ENCODE measurements at places on chromosomes 4 and X.

GRCh38 chr4:184317234-184317918, 99.7 kb upstream of the ENPP6 start:
- no peak for DNase-seq

DNA sequence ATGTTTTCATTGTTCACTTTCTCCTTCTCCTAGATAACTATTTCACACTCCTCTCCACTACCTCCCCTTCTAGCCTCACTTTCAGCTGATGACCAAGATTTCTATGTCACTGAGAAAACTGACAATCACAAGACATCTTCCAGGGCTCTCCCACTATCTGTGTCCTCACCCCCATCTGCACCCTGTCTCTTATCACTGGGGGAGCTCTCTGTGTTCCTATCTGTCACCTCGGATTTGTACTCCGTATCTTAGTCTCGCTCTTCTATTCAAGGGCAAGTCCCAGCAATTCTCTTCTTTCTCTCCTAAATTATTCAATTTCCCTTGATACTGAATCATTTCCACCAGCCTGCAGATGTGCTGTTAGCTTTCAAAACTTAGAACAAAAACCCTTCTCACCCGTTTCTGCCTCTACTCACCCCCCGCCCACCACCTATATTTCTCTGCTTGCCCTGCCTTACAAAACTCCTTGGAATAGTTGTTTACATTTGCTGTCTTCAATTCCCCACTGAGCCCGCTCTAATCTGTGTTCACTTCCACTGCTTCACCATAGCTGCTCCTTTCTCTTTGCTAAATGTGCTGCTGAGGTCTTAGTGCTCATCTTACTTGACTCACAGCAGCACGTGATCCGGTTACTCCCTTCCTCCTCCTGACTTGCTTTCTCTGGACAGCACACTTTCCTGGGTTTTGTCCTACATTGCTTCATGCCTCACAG, 293.2 kb downstream of the UNC5C start:
- peak; percentile 37 for DNase-seq

- DNase-seq: no peak
Measured at GRCh38 chr4:1749370-1749769, 28.0 kb downstream of the TACC3 start.

GRCh38 chrX:78513971-78514738, 145.0 kb downstream of the RTL3 start:
- DNase-seq: peak; percentile 1

GRCh38 chr4:148332486-148332885, 109.7 kb downstream of the NR3C2 start:
- DNase-seq: no peak

- no peak for DNase-seq
Measured at GRCh38 chr4:124904723-124905388, 192.3 kb upstream of the ANKRD50 start.

DNA sequence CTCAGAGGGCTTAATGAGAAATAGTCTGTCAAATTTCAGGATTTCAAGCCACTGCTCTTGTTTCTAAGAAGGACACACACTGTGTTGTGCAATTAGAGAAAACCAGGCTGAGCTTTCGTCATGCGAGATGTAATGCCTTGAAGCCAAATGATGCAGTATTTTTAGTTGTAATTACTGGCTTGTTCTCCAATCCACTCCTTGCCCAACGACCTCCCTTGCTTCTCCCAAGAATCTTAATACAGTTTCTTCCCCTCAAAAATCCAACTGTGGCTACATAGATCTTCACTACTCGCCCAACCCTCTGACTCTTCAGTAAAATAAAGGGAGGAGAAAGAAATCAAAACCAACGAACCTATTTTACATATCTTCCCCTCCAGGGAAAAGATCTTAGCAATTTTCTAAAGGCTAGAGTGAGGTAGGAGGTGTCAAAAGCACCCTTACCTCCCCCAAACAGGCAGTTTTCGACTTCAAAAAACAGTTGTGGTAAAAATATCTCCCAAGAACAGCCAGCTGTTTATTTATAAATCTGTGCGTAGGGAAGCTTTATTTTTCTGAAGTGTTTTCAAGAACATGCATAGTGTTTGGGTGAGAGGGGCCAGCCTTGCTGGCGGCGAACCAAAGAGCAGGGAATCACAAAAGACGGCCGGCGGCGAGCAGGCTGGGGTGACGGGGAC, 68.7 kb downstream of the MGST2 start:
- peak; percentile 77 for DNase-seq

DNA sequence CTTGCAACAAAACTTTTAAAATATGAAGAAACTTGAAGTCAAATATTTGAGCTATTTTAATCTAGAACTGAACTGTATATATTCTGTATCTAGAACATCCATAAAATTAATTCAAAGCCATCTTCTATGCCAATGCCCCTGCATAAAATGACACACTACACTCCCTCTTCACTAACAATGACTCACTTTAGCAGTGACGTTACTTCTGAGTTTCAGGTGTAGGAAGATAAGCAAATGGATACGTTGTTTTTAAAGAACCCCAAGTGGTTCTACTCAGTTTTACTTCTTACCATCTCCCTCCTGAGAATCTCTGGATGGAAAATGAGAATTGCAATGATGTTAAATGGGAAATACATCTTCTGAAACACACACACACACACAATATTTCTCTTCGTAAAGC, 45.2 kb downstream of the CXXC4 start:
- no peak for DNase-seq

DNA sequence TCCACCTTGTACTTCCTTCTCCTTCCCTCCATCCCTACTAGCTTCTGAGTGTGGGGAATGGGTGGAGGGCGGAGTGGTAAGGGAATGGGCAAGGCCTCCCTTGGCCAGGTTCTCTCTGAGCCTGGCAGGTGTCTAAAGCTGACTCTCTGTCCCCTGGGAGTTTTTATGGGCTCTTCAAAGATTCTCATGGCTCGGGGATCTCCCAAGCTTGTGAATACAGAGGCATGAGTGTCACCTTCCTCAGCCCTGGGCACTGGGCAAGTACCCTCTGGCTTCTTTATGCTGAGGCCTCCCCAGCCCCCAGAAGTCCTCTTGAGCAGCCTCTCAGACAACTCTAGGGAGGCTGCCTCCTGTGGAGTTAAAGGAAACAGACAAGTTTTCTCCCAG, 32.5 kb upstream of the DDX3X start:
- no peak for DNase-seq

DNA sequence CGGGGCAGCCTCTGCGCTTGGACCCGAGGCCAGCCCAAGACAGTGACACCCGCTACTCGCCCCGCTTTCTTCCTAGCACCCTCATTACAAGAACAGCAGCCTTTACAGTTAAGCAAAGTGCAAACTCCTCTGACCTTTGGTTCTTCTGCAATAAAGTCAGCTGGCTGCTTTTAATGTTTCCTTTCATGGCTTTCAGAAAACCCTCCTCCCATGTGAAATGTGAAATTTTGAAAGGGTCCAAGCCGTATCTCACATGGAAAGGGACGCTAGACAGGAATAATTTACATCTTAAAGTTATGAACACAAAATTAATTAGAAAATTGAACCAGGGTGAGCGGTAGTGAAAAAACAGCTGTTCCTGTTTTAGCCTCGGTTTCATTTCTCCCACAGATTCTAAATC, 520.1 kb upstream of the FRG1 start:
- no peak for DNase-seq

DNA sequence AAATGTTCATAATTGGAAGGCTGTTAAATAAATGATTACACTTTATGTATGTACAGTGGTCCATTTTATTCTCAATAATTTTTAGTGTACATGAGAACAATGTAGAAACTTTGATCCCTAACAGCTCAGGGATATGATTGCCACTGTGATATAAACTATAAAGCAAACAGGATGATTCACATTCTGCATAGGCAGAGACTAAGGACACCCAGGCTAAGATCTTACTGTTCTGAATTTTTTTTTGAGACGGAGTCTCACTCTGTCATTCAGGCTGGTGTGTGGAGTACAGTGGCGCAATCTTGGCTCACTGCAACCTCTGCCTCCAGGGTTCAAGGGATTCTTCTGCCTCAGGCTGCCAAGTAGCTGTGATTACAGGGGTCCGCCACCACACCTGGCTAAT, 186.6 kb downstream of the PDGFC start:
- DNase-seq: no peak

- no peak for DNase-seq
Measured at GRCh38 chr4:184014301-184014700, 109.2 kb downstream of the STOX2 start.

DNA sequence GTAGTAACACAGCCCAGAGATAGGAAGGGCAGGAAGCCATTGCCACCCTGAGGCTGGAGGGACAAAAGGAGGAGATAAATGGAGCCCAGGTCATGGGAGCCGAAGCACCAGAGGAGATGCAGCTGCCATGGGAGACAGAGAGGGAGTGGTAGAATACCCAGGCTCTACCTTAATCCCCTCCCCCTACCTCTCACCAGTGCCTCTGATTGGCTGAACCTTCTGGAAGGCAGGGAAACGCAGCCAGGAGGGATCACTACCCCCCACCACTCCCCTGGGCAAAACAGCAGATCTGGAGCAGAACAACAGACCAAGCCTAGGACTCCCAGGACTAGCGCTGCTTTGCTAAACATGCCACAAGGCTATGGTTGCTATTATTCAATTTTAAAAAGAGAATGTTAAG, 114.2 kb downstream of the ZNF827 start:
- peak; percentile 37 for DNase-seq

- peak; percentile 52 for DNase-seq
Measured at GRCh38 chrX:10206317-10206716, 49.5 kb downstream of the CLCN4 start.

DNA sequence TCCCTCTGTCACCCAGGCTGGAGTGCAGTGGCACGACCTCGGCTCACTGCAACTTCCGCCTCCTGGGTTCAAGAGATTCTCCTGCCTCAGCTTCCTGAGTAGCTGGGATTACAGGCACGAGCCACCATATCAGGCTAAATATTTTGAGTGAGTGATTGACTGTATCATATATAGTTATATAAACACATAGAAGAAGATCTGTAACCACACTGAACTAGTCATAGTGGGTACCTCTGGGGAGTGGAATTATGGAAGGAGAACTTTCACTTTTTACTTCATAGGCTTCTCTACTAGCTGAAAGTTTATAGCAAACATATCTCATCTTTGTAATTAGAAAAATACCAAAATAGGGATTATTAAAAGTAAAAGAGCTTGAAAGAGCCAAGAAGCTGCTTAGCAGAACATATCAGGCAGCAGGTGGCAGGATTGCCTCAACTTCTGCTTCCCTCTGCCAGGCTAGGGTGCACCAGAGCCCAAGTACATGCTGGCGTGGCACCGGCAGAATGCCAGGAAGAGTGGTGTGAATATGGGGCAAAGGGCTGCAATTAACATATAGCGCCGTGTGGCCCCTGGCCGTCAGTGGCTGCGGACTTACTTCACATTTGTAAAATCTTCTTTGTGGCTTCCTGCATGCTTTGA, 39.5 kb upstream of the CD40LG start:
- DNase-seq: no peak

GRCh38 chr4:70614184-70614555, 14.4 kb upstream of the ENAM start:
- no peak for DNase-seq

- DNase-seq: no peak
Measured at GRCh38 chrX:139844163-139844562, 88.7 kb downstream of the ATP11C start.

- DNase-seq: no peak
Measured at GRCh38 chr4:141501931-141502330, 134.5 kb upstream of the IL15 start.

- DNase-seq: no peak
Measured at GRCh38 chrX:53479301-53479700, 45.1 kb upstream of the HSD17B10 start.

GRCh38 chrX:49184294-49185281, 1.6 kb downstream of the PRICKLE3 start:
- peak; percentile 93 for DNase-seq

DNA sequence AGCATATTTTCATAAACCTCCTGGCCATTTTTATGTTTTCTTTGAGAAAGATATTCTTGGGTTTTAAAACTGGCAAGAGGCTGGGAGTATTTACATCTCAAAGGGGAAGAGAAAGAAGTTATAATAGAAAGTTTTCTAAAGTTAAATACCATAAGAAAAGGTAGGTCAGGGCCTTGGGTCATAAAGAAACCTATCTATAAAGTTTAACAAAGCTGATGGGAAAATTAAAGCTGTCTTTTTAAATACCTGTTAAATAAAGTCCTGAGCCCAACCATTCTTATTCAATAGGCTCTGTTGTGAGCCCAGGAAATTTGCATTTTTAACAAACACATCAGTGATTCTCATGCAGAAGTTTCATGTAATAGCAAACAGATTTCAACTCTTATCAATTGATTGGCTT, 451.8 kb upstream of the INTU start:
- no peak for DNase-seq

- no peak for DNase-seq
Measured at GRCh38 chr4:174422893-174423256, 99.4 kb downstream of the HPGD start.

GRCh38 chrX:47540754-47541538, 20.1 kb upstream of the ARAF start:
- DNase-seq: peak; percentile 92

DNA sequence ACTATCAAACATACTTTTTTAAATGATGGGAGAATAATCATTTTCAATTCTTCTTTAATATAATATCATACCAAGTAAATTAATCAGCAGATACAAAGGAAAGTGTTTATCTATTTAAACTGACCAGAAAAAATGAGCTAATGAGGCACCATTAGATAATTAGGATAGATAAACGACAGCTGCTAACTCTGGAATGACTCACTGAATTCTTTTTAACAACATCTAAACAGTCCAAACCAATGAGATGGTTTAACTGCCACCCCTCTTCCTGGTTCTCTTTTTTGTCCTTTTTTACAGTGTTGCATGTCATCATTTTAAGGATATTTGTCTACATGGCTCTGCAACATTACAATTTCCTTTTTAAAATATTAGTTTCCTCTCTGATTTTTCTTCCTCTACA, 41.6 kb downstream of the UNC5C start:
- no peak for DNase-seq

DNA sequence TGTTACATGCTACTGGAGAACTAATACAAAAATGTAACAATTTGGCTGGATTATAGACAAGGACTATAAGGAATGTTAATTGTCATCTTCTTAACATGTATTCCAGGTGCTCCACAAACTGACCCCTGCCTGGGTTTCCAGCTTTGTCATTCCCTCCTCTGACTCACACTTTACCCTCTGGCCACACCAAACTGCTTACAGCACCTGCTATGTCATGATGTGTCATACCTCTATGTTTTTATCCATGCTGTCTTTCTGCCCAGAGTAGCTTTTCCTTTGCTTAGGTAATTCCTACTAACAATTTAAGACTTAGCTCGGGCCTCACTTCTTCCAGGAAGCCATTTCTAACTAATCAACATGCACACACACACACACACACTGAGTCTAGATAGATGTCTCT, 14.0 kb upstream of the SHROOM4 start:
- DNase-seq: no peak

DNA sequence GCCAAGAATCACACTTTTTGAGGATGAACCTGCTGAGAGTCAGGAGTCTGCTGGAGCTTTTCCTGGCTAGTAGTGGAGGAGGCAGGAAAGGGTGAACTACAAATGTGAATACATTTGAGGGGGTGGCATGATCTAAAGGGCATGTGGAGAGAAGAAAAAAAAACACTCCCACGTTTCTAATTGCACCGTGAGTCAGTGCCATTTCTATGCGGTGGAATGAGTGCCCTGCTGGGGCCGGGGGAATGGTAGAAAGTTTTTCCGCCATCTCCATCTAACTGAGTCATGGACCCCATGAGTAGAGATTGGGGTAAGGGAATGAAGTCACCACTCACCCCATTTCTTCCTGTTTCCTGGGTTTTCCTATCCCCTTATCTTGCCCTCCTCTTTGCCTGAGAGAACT, 19.8 kb downstream of the BEX3 start:
- no peak for DNase-seq

- no peak for DNase-seq
Measured at GRCh38 chrX:71167031-71167781, 22.6 kb downstream of the NLGN3 start.
